Cardiac fibroblast (primary cell): ENCODE measurements at places on chromosomes 7 and 10.

DNA sequence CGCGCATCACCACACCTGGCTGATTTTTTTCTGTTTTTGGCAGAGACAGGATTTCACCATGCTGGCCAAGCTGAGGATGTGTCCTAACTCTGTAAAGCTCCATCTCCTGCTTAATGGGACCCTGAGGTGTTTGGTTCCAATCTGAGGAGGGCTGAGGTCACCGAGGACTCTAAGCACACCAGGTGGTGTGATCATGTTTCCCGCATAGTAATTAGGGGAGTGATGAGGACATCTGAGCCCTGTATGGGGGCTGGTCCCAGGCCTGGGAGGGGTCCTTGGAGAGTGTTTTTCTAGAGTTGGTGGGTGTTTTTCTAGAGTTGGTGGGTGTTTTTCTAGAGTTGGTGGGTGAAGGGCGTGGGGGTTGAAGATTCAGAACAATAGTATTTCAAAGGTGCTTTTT, 3.0 kb upstream of the ABHD11 start:
- no peak for DNase-seq

DNA sequence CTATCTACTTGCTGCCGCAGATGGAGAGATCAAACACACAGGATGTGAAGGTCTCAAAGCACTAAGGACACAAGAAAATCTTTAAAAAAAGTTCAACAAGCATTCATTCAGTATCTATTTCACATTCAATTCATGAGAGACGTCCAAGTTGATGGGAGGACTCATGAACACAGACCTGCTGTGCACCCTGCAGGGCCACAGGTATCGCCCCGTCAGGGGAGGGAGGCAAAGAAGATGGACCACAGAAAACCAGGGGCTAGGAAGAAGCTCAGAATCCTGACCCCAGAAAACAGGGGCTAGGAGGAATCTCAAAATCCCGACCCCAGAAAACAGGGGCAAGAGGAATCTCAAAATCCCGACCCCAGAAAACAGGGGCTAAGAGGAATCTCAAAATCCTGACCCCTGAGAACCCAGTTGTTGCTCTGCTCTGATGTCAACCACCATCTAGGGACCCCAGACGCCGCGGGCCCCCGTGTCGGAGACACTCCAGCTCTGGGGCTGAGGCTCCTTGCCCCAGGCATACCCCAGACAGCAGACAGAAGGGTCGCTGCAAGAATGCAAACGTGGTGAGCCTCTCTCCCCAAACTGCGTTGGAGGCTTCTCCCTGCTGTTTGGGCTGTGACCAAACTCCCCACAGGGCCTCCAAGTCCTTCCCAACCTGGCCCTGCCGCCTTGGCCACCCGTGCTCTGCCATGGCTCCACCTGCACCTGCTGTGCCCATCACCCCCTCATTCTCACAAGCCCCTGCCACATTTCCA, 197.6 kb downstream of the DIP2C start:
- no peak for DNase-seq

GRCh38 chr7:29322023-29322712, 127.6 kb downstream of the CHN2 start:
- DNase-seq: no peak

- no peak for DNase-seq
Measured at GRCh38 chr7:130932667-130933432, 198.8 kb upstream of the KLF14 start.
